Head of caudate nucleus (tissue), 42 donors: ENCODE measurements at places on chromosomes 1 and 21.

GRCh38 chr1:59541161-59541560, 244.3 kb downstream of the FGGY start:
- DNase-seq, result no peak

GRCh38 chr1:205376739-205377138, 20.0 kb upstream of the KLHDC8A start:
- peak; percentile 10 for DNase-seq

GRCh38 chr21:14592296-14593000, 46.3 kb upstream of the SAMSN1 start:
- no peak for DNase-seq

DNA sequence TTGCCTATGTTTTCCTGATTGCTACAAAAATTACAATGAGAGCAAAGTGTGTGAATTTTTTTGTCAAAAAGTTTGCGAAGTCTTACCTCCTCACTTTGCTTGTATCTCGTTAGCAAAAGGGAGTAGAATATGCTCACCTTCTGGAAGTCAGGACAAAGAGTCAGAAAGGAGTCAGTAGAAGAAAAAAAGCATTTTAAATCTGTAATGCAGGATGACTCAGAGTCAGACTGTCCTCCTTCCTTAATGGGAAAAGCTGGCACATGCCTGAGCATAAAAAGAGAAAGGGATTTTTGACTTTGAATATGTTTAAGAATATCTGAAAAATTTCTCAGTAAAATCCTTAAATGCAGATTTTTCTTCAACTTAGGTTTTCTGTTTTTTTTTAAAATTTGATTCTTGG, 14.2 kb upstream of the VN1R5 start:
- DNase-seq, result no peak

- no peak for DNase-seq
Observed at GRCh38 chr1:166350490-166350889, 183.7 kb upstream of the FAM78B start.

- DNase-seq, result no peak
Observed at GRCh38 chr1:185679220-185679619, 55.0 kb upstream of the HMCN1 start.

- DNase-seq, result no peak
Observed at GRCh38 chr1:85343612-85344255, 67.3 kb upstream of the BCL10 start.

DNA sequence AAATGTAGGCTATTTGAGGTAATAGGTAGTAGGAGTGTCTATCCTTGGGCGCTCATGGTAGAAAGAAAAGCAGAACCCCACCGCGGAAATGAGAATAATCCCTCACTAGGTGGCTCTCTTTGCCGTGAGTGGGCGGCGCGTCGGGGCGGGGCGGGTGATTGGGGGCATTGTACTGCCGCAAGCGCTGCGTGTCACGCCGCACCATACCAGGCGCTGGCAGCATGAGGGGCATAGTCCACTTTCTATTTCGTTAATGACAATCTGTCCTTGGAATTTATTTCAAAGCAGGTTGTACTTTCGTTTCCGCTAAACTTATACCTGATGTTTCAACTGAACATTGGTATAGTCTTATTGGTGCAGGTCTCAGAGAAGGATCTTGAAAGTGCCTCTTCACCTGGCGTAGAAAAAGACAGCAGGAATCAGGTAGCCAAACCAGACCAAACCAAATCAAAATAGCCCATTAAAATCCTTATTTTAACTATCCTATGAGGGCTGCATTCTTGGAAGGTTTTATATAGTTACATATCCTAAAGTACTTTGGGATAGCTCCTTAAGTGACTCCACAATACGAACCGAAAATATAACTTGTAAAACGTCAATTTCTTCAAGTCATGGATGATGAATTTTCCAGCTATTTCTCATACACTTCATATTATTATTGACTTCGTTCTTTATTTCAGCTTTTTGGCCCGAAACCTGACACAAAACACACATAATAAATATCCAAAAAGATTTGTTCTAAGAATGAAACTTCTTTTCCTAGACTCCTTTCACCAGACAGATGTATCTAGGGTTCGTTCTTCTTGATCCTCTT, 1.9 kb upstream of the SMG7 start:
- DNase-seq, result peak; percentile 88
